ENCODE measurements at places on chromosomes 12 and 14. TPM values are rescaled to one million over a fixed set of nuclear protein-coding genes. Genes with fewer than 3 reads are reported as not detected.

The NRXN3 gene
- 1.8 TPM for total RNA-seq

The LACRT gene
- total RNA-seq: not detected

The EML5 gene
- under 0.01 TPM for total RNA-seq

The SELPLG gene
- 1.1 TPM for total RNA-seq

The SERPINA9 gene
- under 0.01 TPM for total RNA-seq

The PLA2G1B gene
- total RNA-seq: not detected

The KIF26A gene
- not detected for total RNA-seq

The OR11H7 gene
- total RNA-seq: not detected

The MIP gene
- not detected for total RNA-seq

The ACSM4 gene
- not detected for total RNA-seq

The ART4 gene
- total RNA-seq: not detected

DNA sequence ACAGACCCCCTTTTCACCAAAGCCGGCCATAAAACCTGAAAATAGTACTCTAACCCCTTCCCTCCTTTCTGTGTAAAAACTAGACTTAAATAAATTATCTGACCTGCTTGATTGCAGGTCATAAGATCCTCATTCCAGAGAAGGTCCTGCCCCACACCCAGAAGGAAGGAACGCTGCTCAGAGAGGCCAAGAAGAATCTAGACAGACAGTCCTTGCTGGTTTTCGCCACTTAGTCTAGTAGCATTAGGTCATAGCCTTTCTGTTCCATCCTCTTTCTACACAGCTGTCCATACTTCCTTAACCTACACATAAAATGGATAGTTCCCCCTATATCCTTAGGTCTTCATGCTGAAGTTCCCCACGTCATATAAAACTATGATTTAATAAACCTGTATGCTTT is 83.7 kb upstream of the IGF1 start:
- no peak for DNase-seq

- DNase-seq: no peak
These were observed 119.8 kb upstream of the SCAF11 start for GRCh38 chr12:46110223-46110611.

DNA sequence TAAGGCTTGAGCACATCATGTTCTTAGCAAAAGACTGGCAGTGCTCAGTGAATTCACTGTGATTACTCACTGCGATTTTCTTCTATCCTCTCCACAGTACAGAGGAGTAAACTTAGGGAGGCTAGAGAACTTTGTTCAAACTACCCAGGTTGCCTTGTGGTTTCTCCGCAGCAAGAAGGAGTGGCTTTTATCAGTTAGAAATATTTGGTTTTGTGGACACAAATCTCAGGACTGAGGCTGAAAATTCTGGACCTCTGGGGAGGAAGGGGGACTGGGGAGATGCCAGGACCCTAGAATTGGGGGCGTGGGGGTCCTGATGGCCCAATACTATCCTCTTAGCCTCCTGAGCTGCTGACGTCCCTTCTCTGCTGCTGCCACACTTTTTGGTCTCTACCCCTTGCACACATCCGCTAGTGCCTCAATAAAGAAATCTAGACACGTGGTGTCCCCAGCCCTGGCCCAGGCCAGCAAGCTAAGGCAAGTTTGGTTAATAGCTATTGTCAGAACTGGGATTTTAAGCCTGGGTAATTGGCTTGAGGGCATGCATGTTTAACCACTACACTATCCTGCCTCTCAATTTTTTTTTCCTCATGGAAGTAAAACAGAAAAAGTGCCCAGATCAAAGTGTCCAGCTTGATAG is 842 bp downstream of the OAS2 start:
- no peak for DNase-seq

DNA sequence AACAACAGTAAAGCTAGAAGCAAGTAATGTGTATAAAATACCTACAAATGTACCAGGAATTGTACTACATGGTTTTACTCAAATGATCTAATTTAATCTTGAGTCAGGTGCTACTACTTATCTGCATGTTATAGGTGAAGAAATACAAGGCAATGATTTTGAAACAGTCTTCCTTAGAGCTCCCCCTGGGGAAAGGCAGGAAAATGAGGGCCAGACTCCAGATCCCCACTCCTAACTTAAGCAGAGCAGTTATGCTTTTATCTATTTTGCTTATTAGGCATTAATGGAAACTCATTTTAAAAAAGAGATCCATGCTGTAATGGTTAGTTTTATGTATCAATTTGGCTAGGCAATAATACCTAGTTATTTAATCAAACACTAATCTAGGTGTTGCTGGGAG is 109.3 kb upstream of the CPSF6 start:
- DNase-seq: peak; percentile 29

GRCh38 chr14:97850466-97850865 is 1053.3 kb downstream of the VRK1 start:
- no peak for DNase-seq

- no peak for DNase-seq
These were observed 44.6 kb upstream of the PPP4R3A start for GRCh38 chr14:91554535-91555332.

DNA sequence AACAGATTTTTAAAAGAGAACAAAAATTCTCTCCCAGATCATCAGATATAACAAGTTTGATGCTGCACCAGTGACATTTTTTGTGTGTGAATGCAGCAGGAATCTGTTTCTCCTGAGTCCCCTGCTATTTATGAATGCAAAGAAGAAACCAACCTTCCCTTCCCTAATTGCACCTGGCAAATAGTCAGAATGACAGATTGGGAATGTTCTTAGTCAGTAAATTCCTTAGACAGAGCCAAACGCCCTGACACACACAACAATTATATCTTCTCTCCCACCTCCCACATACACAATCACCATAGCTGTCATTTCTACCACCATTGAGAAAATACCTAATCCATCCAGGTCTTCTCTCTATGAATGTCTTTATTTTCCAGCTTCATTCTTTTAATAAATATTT is 174.4 kb downstream of the ALG10B start:
- DNase-seq: no peak

DNA sequence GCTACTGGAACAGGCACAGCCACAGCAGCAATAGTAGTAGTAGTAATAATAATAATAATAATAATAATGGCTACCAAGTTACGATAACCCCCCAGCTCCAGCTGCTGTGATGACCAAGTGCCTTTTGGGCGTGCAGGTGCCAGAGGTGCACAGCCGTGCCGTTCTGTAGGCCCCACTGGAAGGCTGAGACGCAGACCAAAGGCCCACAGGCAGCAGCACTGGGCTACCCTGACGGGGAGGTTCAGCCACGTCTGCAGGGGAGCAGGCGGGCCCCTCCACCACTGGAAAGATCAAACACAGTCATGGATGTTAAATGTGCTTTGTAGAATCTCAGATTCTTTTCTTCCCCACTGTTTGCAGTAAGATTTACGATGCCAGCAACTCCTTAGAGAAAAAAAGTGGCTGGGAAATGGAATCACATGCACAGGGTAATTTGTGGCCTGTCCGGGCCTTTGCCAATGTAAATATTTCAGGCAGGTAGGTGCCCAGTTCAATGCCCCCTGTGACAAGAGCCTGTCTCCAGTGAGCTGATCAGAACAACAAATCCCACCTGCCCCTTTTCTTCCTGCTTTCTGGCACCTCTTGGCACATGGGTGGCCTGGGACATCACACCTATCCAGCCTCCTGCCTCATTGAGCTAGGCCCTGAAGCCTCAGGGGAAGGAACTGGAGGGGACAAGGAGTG is 32.6 kb downstream of the CCDC85C start:
- DNase-seq: peak; percentile 83

DNA sequence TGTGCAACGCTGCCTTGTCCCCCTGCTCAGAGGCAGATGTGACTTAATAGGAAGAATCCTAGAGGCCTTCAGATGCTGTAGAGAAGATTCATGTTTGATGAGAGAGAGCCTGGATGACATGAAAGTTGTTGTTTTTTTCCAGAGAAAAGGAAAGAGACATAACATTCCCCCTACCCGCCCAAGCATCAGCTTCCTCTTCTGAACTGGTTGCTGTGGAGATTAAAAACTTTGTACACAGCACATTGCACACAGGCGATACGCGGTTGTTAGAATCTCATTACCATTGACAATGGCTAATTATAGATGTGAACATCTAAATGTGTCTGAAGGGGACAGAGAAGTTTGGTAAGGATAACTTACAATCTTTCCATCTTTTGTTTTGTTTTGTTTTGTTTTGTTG is 13.6 kb upstream of the ETFBKMT start:
- DNase-seq: no peak

- DNase-seq: no peak
These were observed 7.4 kb downstream of the ZBTB39 start for GRCh38 chr12:56998981-56999380.

DNA sequence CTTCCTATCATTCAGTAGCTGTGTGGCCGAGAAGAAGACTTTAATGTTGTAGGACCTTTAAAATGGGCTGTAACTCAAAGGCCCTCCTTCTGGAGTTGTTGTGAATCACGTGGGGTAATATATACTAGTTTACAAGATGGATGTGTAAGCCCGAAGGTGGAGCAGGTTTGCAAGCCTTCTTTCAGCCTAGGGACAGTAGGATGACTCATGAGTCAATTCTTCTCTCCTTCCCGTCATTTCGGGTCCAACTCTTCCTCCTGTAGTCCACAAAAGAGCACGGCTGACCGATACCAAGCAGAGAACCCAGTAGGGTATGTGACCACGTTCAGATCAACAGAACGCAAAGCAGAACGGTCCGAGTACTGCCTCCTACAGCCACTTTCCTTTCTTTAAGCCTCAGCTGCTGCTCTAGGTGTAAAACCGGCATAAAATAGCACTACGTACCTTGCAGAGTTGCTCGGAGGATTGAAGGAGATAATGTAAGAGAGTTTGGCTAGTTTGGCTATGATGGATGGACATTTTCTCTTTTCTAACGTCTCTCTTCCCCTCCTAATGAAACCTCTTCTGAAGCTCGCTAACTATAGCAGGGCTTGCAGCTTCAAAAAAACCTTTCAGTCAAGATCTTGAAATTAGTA is 1.3 kb upstream of the RASSF3 start:
- peak; percentile 69 for DNase-seq

DNA sequence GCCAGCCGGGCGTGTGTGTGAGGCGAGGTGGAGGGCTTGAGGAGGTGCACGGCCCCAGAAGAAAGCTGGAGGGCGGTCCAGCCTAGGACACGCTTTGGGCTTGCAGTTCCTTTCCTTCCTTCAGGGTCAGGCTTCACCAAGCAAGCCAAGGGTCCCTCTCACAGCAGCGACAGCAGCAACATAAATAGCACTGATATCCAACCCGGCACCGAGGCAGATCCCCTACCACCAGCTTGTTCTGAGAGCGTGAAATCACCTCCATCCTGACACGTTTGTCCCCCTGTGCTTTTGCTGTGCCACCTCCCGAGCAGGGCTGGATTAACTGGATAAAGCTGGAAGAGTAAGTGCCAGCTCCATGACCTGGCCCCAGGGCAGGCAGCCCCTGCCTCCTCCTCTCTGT is 251.4 kb downstream of the CACNA1C start:
- DNase-seq: no peak

DNA sequence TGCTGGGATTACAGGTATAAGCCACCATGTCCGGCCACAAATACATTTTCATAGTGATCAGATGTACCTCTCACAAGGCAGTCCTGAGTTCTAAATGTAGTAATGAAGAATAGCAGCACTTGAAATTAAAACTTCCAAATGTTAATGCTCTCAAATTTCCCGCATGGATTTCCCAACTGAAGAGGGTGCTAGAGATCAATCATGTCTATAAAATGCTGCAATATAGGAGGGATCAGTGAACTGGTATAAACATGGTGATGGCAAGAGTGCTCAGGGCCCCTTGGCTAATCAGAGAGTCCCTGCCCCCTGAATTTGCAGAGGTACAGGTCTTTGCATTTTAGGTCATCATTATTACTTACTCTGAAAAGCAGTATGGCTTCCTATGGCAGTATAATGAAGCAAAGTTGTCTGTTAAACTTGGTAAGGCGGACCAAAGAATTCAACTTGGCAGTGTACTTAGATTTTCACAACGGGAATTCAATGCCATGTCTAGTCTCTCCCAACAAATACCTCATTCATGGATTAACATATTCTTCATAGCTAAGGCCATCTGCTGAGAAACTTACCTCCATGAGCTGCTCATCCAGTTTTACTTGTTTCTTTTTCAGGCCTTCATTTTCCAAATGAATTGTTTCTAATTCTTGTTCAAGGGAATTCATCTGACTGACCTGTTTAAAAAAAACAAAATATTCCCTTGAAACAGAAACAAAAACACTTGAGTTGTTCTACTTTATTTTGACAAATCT is 67.0 kb upstream of the SAV1 start:
- no peak for DNase-seq

GRCh38 chr14:21025371-21026273 is 761 bp upstream of the NDRG2 start:
- peak; percentile 81 for DNase-seq

DNA sequence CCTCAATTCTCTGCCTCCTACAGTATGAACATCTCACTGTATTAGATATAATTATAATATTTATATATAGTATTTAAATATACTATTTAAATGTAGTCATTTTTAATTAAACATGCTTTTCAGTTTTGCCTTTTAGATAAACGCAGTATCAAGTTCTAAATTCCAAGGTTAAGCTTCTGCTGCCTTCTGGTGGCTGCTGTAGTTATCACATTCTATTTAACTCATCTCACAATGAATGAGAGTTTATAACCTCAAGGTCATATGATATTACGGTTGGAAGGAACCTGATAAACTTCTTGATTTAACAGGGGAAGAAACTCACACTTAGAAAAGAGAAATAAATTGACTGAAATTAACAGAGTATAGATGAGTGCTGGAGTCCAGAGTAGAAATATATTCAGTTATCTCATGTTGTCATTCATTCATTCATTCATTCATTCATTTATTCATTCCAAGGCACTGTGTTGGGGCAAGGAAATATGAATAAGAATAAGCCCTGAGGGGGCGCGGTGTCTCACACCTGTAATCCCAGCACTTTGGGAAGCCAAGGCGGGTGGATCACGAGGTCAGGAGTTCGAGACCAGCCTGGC is 31.9 kb downstream of the GUCY2C start:
- DNase-seq: peak; percentile 68

- no peak for DNase-seq
These were observed 16.3 kb upstream of the BDKRB1 start for GRCh38 chr14:96239711-96240141.

- DNase-seq: no peak
These were observed 32.1 kb downstream of the TECPR2 start for GRCh38 chr14:102394717-102395375.

- DNase-seq: no peak
These were observed 28.1 kb downstream of the SLC41A2 start for GRCh38 chr12:104929977-104930376.

DNA sequence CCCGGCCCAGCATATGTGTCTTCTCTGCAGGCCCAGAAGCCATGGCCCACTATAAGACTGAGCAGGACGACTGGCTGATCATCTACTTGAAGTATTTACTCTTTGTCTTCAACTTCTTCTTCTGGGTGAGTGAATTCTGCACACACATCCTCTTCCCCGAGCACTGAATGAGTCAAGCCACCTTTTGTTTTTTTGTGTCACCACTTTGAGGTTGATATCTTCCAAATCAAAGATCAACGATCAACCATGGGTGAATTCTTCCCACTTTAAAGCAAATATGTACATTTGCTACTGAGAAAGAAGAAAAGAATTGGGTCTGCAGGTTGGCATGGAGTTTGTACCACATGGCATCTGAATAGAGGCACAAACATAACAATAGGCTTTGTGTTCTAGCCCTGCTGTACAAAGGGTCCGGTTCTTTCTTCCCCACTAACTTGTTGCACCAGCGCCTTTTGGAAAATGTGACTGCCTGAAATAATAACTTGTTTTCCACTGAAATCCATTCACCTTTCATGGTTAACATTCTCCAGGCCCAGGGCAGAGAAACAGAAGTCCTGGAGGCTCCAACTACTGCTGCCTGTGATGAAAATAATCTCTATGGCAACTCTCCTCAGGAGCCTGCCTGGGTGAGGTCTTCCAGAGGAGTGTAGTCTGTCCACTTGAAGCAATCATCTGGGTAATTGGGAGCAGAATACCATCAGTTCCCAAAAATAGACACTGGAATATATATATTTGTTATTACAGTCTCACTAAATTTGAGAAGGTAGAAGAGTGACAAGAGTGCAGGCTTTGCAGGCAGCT is 27.6 kb downstream of the TSPAN11 start:
- DNase-seq: peak; percentile 69
